ENCODE measurements at places on chromosomes 12 and 14. TPM values are rescaled to one million over a fixed set of nuclear protein-coding genes. Genes with fewer than 3 reads are reported as not detected.

GRCh38 chr12:53696285-53696654, 20.4 kb upstream of the ATP5MC2 start:
- no peak for DNase-seq
- H3K4me3 ChIP-seq: no peak overlapping the region
- H3K4me1 ChIP-seq: peaks cover 23% of the 10 kb centered on the region
- peaks cover 88% of the 10 kb centered on the region for H3K27me3 ChIP-seq
- H3K27ac ChIP-seq: no peak overlapping the region
- peaks cover 2% of the 10 kb centered on the region for H3K36me3 ChIP-seq

DNA sequence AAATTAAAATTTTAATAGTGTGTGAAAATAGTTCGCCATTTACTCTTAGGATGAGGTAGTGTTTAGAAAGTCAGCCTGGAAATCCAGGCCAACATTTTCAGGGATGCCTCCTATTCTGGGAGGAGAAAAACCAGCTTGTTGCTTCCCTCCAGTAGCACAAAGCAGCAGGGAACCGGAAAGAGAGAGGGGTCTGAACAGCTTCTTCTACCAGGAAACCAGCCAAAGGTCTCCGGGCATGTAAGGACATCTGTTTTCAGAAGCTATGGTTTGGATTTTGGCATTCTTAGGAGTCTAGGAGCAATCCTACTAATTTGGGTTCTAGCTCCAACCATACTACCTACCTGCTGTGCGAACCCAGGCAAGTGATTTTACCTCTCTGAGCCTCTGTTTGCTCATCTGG, 85.3 kb downstream of the DPF3 start:
- H3K36me3 ChIP-seq: peaks cover 14% of the 10 kb centered on the region
- peaks cover 3% of the 10 kb centered on the region for H3K27me3 ChIP-seq
- no peak overlapping the region for H3K4me3 ChIP-seq
- no peak overlapping the region for H3K27ac ChIP-seq
- DNase-seq: no peak
- peaks cover 31% of the 10 kb centered on the region for H3K4me1 ChIP-seq

DNA sequence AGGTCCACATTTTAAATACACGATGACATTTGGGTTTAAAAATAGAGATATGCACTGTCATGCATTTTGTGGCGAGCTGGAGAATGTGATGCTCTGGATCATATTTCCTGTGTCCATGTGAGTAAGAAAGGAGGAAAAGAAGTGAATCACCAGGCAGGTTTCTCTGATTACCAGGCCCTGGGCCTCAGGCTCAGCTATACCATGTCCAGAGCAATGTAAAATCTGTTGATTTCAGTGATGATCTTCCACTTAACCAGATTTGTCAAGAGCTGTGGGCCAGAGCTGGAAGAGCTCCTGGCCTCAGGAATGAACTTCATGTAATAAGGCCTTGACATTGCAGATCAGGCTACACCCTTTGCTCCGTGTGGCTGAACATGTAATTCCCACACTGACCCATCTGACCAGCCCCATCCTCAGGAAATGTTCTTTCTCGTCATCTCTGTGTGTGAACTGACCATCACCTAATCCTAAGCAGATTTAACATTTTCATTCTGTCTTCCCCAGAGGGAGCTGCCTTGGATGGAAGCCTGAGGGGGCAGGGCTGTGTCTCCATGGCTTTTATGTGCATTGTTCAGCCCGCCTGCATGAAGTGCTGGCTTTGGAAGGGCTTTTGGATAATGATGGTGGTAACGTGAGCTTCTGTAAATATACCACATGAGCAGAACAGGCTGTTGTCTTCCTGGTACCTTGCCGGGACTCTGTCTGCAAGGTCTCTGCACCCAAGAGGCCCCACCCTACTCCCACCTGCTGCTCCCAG, 54.5 kb downstream of the CRACR2A start:
- H3K27ac ChIP-seq: no peak overlapping the region
- peaks cover 25% of the 10 kb centered on the region for H3K36me3 ChIP-seq
- no peak overlapping the region for H3K4me3 ChIP-seq
- H3K4me1 ChIP-seq: no peaks in the 10 kb centered on the region
- DNase-seq: no peak

PDE3A gene
- not detected for total RNA-seq

ARL6IP4 gene
- 154 TPM for total RNA-seq

FAM186B gene
- 0.62 TPM for total RNA-seq

DNA sequence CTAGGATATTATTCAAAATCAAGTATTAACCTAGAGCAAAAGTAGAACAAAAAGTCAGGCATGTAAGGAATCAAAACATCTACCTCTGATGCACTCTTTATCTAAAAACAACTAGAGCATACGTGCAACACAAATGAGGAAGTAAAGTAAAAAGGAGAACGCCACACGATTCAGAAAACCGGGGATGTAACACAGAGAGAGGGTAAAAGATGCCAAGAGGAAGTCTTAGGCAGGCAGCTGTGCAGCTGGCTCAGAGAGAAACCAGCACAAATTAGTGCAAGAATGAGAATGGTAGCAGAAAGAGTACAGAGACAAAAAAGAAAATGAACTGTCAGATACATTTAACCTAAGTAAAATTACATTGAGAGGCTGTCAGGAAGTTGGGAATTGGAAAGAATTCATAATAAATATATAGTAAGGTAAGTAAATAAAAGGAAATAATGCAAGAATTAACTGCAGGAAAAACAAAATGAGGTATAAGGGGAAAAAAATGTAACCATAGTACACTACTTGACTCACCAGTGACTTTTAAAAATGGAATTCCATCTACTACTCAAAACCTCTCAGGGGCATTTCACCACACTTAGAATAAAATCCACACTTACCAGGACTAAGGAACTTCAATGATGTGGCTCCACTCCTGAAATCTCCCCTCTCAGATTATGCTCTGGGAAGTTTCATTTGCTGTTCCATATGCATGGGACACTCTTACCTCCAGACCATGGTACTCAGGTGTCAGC, 17.1 kb downstream of the BCAT1 start:
- no peak overlapping the region for H3K27ac ChIP-seq
- H3K4me1 ChIP-seq: peaks cover 10% of the 10 kb centered on the region
- no peak overlapping the region for H3K4me3 ChIP-seq
- H3K36me3 ChIP-seq: no peaks in the 10 kb centered on the region
- peaks cover 2% of the 10 kb centered on the region for H3K27me3 ChIP-seq
- DNase-seq: no peak

FSCB gene
- not detected for total RNA-seq

DNA sequence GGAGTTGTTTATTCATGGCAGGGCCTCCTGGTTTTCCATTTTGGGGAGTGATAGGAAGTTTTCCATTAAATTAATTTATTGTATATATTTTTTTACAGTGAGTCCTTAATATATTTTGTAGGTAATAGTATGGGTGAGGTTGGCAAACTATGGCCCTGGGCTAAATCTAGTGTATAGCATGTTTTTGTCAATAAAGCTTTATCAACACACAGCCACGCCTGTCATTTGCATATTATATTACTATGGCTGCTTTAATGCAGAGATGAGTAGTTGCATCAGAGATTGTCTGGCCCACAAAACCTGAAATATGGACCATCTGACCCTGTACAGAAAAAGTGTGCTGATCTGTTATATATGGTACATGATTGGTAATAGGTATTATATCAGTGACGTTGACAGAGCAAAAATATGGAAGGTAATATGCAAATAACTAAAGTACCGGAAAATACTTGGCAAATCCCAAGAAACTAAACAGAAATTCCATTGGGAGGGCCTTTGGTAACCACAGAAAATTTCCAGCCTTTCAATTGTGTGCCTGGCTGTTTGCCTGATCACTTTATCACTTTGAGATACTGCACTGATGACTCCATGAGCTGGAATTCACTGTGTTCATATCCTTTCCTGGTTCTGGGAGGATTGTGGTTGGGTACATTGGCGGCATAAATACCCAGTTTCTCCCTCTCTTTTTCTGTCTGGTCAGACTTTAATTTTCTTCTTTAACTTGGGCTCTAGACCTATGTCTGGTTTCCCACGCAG, 61.7 kb upstream of the RFLNA start:
- no peak for DNase-seq
- no peaks in the 10 kb centered on the region for H3K27me3 ChIP-seq
- H3K27ac ChIP-seq: no peak overlapping the region
- H3K36me3 ChIP-seq: no peaks in the 10 kb centered on the region
- no peaks in the 10 kb centered on the region for H3K4me1 ChIP-seq

DNA sequence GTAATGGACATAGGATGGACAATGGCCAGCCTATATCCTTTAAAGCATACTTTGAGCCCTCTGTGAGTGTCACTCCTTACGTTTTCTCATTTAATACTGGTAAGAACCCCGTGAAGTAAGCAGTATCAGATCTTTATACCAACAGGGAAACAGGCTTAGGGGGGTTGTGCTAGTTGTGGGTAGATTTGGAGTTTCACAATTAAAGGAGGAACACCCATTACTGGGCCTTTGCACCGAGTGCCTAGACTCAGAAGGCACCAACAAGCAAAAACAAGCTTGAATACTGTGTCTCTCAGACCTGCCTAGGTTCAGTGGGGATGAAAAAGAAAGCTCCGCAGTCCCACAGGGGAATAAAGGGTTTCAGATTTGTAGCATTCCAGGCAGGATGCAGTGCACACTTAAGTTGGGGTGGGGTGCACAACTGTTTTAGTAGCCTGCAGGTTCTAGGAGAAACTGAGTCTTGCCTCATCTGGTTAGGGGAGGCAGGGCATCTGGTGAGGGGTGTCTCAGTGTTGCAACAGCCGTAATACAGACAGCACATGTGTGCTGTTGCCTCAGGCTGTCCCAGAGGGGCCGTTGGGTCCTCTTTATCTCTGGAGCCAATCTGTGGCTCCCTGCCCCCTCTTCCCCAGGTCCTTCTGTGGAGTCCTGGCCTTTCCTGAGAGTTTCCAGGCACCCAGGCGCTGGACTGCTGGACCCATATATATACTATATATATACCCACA, 51.2 kb downstream of the IRAK3 start:
- H3K36me3 ChIP-seq: peaks cover 2% of the 10 kb centered on the region
- peaks cover 12% of the 10 kb centered on the region for H3K27me3 ChIP-seq
- H3K27ac ChIP-seq: no peak overlapping the region
- DNase-seq: no peak
- no peak overlapping the region for H3K4me3 ChIP-seq

DNA sequence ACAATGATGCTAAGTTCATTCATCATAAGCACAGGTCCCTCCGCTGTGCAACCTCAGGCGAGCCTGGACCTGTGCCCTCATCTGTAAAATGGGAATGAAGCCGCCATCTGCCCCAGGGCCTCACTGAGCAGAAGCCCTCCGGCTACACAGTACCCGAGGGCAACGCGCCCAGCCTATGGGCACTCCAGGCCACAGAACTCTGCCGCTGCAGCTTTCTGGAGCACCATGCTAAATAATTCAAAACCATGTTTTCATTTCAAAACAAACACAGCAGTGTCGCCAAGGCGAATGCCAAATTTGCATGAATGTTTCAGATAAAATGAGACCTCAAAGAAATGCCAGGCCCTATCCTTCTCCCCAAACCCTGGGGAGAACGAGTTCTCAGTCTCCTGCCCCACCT, 4.0 kb downstream of the NCOR2 start:
- H3K4me1 ChIP-seq: peaks cover 24% of the 10 kb centered on the region
- no peak for DNase-seq
- no peak overlapping the region for H3K27ac ChIP-seq
- no peaks in the 10 kb centered on the region for H3K27me3 ChIP-seq

DNA sequence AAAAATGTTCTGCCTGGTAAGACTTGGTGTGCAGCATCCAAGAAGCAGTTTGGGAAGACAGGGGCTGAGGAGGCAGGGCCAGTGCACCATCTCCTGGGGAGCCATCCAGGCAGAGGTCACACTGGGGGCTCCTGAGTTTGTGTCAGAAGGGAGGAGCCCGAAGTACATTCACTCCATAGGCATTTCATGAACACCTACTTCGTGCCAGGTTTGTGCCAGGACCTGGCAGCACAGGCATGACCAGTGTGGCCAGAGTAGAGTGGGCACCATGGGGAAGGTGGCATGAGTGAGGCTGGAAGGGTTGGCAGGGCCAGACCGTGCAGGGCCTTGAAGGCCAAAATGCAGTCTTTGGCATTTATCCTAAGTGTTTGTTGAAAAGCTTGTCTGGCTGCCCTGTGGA, 86.5 kb upstream of the RIN3 start:
- H3K4me3 ChIP-seq: no peak overlapping the region
- no peak overlapping the region for H3K27ac ChIP-seq
- DNase-seq: no peak
- H3K27me3 ChIP-seq: no peaks in the 10 kb centered on the region
- no peaks in the 10 kb centered on the region for H3K36me3 ChIP-seq

GRCh38 chr14:25086081-25086480, 36.1 kb upstream of the STXBP6 start:
- DNase-seq: no peak
- no peaks in the 10 kb centered on the region for H3K4me1 ChIP-seq
- H3K27me3 ChIP-seq: peaks cover 3% of the 10 kb centered on the region
- H3K27ac ChIP-seq: no peak overlapping the region

- H3K4me1 ChIP-seq: no peaks in the 10 kb centered on the region
- H3K27ac ChIP-seq: no peak overlapping the region
- no peak for DNase-seq
- no peaks in the 10 kb centered on the region for H3K36me3 ChIP-seq
These were observed 185.4 kb downstream of the GXYLT1 start for GRCh38 chr12:41959271-41959670.

EEA1 gene
- total RNA-seq: 17.5 TPM

DNA sequence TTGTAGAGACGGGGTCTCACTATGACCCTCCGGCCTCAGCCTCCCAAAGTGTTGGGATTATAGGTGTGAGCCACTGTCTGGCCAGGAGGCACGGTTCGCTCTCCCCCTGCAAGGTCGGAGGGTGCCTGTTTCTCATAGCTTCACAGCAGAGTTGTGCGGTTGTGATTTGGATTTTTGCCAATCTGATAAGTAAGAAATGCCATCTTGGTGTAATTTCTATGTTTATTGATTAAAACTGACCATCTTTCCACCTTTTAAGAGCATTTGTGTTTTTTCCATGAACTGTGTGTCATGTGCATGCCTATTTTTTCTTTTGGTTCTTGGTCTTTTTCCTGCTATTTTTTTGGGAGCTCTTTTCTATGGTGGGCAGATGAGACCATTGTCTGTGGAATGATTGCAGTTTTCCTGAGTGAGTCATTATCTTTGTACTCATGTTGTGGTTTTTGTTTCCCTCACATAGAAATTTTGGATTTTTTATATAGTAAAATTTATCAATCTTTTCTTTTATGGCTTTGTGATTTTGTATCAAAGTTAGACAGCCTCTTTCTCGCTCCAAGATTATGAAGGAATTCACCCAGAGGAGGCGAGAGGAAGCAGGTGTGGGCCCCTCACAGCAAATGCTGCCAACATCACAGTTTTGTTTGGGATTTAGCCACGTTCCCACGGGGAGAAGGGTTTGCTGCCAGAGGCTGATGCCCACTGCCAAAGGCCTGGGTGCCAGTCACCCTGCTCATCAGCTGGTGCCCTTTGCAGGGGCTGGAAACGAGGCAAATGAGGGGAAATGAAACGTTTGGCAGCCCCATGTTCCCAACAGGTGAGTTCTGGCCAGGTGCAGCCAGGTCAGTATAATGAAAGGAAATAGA, 47.2 kb downstream of the RFX4 start:
- no peak overlapping the region for H3K27ac ChIP-seq
- no peak overlapping the region for H3K4me3 ChIP-seq
- no peaks in the 10 kb centered on the region for H3K36me3 ChIP-seq
- H3K4me1 ChIP-seq: no peaks in the 10 kb centered on the region

KRT74 gene
- not detected for total RNA-seq
